ENCODE measurements at places on chromosomes 5 and 9. TPM values are rescaled to one million over a fixed set of nuclear protein-coding genes. Genes with fewer than 3 reads are reported as not detected.
A peak's percentile ranks its signal among the peaks of the same experiment; 100 is the strongest.

DNA sequence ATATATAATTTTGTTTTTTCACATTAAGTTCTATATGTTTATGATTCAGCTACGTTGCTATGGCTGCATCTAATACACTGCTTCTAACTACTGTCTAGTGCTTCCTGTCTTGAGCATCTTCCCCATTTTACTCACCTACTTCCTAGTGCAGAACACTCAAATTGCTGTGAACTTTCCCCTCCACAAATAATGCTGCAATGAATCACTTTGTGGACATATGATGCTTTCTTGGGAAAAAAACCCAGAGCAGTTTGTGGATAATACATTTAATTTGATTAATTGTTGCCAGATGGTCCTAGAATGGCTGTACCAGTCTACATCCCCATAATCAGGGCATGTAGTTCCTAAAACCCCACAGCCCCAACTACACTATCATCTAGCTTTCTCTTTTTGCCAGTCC, 18.5 kb downstream of the CD180 start:
- DNase-seq = no peak

DNA sequence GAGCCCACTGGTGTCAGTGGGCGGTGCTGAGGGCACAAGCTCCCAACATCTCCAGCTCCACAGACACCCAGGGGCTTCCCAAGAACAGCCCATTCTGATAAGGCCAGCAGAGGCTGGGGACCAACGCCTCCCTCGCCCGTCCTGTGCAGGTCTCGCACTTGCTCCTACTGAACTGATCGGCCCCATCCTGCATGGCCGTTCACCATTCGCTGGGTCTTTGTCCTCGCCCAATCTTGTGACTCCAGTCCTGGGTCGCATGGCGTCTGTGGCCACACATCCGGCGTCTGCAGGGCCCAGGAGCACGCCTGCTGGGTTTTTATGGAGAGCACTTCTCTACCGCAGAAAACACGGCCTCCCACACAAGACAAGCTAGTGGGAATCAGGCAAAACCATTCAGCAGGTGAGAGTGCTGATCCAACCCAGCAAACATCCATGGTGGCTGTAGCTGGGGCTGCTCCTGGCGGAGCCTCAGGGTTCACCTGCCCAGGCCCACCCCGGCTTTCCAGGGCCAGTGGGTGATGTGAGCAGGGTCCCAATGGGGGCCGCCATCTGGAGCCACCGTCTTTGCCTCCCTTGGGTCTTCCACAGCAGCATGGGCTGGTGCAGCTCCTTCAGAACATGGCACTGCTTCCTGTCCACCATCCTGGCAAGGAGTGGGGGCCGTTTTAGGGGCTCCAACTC, 7.4 kb downstream of the LRRC14B start:
- no peak for DNase-seq

DNA sequence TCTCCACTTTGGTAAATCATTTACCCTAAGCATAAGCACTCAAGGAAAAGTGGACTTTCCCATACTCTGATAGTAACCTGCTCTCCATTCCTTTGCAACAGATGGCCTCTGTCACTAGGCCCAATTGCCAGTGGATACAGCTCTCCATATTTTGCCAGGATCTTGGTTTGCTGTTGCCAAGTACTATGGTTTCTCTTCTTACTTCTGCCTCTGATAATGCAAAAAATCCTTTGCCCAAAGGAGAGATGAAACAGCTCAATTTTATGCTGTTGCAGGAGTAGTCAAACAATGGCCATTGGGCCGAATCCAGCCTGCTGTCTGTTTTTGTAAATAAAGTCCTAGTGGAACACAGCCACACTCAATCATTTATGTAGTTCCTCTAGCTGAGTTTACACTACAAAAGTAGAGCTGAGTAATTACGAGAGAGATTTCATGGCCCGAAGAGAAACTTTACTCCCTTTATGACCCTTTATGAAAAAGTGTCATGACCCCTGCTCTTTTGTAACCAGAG, 92.5 kb downstream of the HTR4 start:
- peak; percentile 24 for DNase-seq

DNA sequence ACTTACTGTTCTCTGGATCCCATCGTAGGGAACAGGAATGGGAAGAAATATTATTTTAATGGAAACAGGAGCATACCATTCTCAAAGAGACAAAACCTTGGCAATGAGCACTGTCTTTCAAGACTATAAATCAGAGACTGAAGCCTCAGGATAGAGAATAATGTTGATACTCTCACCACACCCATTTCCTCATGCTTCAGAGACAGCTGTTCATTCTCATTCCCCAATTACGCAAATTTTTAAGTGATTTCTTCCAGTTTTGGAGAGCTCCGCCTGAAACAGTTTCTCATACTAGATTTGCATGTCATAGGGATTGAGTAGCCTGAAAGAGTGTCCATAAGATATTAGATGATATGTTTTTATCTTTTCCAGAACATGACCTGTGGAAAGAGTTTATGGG, 290.5 kb upstream of the RASA1 start:
- DNase-seq = no peak

GRCh38 chr9:13816837-13817236, 497.1 kb downstream of the NFIB start:
- DNase-seq = no peak

DNA sequence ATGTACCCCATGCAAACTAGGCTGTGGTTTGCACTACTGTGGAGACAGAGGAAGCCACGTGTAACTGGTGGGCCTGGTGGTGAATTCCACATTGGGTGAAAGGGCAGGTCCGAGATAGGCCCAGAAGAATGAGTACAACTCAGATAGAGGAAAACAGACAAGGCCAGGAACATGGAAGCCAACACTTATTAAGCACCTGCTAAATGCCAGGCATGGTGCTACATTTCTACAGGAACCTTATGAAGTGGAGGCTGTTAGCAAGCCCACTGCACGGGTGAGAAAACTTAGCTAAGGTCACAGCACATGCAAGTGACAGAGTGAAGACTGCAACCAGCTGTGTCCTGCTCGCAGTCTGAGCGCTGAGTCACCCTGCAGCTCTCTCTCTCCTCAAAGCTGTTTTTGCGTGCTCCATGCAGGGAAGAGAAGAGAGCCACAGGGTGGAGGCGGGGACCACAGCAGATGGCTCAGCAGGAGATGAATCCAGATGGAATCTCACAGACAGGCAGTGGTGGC, 65.5 kb upstream of the SPTLC1 start:
- DNase-seq = no peak

DNA sequence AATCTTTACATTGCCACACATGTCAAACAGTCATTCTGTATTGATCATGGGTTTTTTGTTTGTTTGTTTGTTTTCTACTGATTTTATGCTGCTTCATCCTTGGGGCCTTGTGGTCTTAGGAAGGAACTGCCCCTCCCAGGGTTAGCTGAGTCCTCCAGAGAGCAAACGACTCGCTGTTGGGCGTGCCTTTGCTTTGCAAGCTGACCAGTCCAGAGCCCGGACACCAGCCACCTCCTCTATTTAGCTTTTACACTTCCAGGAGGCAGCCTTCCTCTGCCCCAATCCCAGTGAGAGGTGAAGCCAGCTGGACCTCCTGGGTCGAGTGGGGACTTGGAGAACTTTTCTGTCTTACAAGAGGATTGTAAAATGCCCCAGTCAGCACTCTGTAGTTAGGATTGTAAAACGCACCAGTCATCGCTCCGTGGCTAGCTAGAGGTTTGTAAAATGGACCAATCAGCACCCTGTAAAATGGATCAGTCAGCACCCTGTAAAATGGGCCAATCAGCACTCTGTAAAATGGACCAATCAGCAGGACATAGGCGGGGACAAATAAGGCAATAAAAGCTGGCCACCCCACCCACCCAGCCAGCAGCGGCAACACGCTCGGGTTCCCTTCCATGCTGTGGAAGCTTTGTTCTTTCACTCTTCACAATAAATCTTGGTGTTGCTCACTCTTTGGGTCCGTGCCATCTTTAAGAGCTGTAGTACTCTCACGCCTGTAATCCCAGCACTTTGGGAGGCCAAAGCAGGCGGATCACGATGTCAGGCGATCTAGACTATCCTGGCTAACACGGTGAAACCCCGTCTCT, 154.4 kb downstream of the ERCC6L2 start:
- no peak for DNase-seq

DNA sequence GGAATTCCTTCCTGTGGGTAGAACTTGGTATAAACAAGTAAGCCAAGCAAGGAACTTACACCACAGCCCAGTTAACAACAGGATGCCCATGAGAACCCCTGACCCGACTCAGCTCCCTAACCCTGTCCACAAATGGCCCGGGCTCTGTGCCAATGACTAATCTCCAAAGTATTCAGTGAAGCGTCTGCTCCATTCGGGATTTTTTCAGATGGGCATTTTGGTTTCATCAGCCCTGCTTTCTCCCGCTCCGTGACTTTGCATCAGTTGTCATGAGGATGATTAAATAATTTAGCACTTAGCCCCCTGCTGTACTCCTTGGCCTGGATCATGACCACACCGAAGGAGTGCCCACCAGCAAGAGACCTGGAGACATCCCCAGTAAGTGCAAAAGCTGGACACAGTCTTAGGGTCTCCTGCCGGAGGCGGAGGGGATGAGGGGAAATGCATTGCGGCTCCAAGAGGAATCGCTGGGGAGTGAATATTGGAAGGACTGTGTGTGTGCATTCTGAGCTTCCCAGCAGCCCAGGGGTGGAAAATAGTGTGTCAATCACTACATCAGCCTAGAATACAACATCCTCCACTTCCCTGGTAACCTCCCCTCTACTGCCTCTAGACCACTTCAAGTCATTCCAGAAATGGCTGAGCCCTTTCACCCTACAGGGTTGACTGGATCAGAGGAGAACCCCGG, 41.4 kb upstream of the DNAH5 start:
- no peak for DNase-seq

DNA sequence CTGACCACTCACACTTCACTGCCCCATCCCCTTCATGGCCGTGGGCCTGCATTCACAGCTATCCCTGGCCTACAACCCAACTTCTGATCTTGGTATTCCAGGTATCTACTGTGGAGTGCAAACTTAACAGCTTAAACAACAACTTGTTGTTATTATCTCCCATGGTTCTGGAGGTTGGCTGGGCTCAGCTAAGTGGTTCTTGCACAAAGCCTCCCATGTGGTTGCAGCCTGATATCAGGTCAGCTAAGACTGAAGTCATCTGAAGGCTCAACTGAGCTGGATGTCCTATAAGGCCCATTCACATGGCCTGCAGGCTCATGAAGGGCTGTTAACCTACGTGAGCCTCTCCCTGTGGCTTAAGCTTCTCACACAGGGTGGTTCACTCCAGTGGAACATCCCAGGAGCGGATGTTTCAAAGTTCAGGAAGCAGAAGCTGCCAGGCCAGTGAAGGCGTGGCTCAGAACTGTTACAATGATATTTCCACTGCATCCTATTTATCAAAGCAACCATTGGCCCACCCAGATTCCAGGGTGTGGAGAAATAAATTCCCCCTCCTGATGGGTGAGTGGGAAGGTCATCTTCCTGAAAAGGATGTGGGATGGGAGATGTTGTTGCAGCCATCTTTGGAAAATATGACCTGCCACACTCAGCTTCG, 30.0 kb upstream of the TRIO start:
- peak; percentile 54 for DNase-seq

DNA sequence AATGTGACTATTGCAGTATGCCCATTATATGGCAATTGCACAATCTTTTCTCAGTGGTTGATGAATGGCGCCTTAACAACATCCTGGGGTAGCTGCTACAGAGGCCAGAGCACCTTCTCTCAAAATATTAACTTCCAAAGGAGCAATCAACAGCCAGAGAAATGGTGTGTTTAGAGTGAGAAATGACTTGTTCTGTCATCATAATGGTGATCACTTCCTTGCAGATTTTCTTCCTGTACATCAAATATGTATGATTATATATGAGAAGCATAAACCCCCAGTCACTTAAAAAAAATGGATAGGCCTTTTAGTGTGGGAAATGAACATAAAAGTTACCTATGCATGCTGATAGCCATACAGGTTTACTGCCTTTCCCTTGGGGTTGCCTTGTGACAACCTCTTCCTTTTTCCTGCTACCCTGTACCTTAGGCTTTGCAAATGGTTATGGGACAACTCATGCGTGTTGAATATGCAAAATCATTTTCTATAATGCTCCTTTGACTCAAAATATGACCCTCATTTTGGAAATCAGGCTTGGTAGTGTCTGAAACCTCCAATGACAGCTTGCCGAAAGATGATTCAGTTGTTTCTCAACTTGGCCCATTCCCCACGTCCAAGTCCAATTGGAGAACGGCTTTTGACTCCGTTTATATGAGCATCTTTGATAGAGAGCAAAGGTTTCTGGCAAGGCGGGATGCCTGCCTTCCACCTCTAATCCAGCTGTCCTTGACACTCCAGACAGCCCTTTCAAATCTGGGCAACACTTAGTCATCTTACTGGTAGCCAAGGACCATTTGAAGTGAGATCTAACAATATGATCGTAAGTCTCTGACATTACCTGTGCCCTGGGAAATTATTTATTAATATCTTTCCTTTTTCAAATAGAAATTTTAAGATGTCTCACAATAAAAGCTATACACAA, 69.3 kb downstream of the SLC1A1 start:
- DNase-seq = no peak

DNA sequence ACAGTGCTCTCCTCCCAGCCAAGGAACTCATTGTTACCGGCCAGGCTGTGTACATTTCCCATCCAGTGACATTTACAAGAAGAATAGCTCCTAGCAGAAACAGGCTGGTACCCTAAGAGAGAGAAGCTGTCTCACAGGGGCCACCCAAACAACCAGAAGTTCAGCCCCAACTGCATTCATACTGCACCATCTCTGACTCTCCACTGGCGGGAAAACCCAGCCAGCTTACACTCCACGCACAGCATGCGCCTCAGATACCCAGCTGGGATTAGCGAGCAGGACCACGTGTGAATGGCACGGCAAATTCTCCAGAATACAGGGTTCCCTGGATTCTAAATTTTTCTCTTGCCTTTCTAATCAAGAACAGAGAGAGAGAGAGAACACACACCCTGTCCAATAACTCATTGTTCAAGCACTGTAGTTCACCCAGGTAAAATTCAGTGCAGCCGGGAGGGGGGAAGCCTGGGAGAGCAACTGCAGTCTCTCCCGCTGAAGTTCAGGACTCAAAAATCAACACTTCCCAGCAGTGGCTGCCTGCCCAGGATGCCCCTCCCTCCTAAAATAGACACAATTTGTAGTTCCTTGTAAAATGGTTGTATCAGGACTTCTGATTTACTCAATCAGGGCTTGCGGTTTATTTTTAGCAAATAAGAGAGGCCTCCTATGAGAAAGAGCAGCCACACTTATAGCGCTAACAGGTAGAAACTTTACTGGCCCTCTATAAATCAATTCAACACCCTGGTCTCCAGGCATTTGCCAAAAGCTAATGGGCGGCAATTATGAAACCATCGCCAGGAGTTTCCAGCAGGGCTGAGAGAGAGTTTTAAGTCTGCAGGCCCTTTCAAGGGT, 2.2 kb downstream of the COL23A1 start:
- no peak for DNase-seq

The MEIKIN gene
- total RNA-seq = not detected

The CCL27 gene
- total RNA-seq = not detected

- no peak for DNase-seq
Measured at GRCh38 chr5:168624850-168625364, 45.7 kb upstream of the PANK3 start.

DNA sequence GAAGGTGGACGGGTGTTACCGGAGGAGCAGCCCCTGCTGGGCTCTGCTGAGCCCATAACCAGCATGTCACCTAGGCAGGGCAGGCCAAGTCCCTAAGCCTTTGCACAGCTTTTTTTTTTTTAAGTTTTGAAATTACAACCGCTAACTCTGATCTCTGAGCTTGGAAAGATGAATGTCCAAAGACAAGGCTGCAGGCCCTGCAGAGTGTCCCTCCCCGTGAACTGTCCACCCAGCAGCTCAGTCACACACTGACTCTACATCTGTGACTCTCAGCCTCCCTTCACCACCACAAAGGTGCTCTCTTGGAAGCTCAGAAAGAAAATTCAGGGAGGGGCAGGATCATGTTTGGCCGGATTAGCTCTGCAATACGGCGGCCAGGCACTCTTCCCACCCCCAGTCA, 119.0 kb upstream of the PPP1R26 start:
- no peak for DNase-seq
